ENCODE measurements at places on chromosomes 5 and 9.
A peak's percentile ranks its signal among the peaks of the same experiment; 100 is the strongest.

DNA sequence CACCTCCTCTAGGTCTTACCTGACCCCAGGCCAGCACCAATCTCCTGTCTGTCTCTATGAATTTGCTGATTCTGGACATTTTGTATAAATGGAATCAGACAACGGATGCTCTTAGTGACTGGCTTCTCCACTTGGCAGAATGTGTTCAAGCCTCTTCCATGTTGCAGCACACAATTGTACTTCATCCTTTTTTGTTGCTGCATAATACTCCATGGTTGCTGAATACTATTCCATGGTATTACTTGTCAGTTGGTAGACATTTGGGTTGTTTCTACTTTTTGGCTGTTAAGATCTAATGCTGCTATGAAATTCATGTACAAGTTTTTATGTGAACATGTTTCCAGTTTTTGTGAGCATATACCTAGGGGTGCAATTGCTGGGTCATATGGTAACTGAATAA is 34.3 kb upstream of the FCN1 start:
- H3K36me3 ChIP-seq, result no peaks in the 10 kb centered on the region
- no peak for DNase-seq
- no peak overlapping the region for H3K4me3 ChIP-seq
- H3K4me1 ChIP-seq, result no peaks in the 10 kb centered on the region
- H3K27me3 ChIP-seq, result peaks cover 80% of the 10 kb centered on the region

DNA sequence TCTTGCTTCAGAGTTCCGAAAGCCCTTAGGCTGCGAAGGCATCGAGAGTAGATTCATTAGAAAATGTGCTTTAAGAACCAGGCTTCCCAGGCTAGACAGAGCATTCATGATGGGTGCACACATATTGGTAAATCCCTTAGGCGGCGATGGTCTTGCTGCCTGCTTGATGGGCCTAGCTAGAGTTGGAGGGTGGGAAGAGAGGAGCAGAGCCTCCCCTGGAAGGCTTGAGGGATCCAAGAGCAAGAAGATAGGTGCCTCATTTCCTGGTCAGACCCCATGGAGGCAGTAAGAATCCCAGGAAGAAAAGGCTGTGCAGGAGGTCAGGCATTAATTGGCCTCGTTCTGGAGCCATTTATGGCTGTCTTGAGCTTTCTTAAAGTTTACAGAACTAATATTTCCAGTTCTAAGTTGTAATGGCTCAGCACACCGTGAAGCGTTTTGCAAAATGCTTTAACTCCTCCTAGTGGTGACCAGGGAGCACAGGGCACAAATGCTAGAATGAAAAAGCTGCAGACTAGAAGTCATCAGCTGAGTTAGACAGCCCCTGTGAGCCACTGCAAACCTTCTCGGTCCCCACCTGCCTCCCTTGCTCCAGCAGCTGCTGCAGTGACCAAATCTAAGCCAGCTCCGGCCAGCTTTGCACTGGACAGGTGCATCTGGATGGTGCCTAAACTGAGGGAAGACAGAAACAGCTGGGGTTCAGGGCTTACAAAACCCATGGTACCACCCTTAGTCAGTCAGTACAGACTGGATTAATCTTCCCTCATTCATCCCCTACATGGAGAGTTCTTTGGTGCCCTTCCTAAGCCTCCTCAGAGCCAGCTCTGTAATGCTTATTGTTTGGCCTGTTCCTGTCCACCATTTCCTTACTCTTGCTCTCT is 14.7 kb downstream of the SLC45A2 start:
- H3K36me3 ChIP-seq, result no peaks in the 10 kb centered on the region
- no peak overlapping the region for H3K27ac ChIP-seq
- 0 out of 2 replicates have a peak, but pooled peaks cover 3% of the 10 kb centered on the region for H3K4me1 ChIP-seq
- H3K27me3 ChIP-seq, result no peaks in the 10 kb centered on the region
- peak; percentile 59 for DNase-seq

DNA sequence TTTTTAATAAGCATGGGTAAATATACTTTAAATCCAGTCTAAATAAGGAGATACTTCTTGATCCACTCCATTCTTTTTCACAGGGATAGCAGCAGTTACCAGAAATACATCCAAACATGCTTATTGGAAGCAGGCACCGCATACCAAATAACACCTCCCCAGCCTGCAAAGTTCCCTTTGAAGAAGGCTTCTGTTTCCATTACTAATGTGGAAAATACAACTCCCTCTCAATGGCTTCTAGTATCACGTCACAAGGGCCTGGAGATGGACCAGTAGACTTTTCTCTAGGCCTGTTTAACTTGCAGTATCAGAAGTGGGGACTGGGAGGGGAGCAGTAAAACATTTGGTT is 20.8 kb downstream of the TMEM245 start:
- H3K36me3 ChIP-seq, result peaks cover 17% of the 10 kb centered on the region
- H3K4me3 ChIP-seq, result peak overlapping the region; percentile 9
- no peak for DNase-seq
- no peaks in the 10 kb centered on the region for H3K27me3 ChIP-seq
- H3K4me1 ChIP-seq, result peaks cover 74% of the 10 kb centered on the region

DNA sequence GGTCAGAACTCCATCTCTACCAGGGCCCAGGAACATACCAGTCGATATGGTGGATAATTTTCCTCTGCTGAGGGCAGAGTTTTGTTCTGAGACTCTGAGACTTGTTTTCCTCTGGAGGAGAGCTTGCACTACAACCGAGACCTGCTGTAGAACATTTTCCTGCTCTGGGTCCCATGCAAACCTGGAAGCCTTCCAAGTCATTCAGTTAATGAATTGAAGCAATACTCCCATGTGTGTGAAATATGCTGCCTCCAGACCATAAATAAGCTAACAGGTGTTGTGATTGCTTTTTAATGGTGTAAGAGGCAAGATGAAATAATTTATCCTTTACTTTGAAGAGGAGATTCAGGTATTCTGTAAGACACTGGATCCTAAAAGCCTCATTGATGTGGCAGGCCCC is 372.8 kb downstream of the TMEM167A start:
- no peaks in the 10 kb centered on the region for H3K36me3 ChIP-seq
- no peak overlapping the region for H3K4me3 ChIP-seq
- H3K27me3 ChIP-seq, result no peaks in the 10 kb centered on the region

- H3K4me3 ChIP-seq, result peak overlapping the region; percentile 3
- H3K27me3 ChIP-seq, result no peaks in the 10 kb centered on the region
- peak; percentile 49 for DNase-seq
- H3K36me3 ChIP-seq, result peaks cover 14% of the 10 kb centered on the region
These were observed 178.1 kb downstream of the FGF1 start for GRCh38 chr5:142507531-142508372.

DNA sequence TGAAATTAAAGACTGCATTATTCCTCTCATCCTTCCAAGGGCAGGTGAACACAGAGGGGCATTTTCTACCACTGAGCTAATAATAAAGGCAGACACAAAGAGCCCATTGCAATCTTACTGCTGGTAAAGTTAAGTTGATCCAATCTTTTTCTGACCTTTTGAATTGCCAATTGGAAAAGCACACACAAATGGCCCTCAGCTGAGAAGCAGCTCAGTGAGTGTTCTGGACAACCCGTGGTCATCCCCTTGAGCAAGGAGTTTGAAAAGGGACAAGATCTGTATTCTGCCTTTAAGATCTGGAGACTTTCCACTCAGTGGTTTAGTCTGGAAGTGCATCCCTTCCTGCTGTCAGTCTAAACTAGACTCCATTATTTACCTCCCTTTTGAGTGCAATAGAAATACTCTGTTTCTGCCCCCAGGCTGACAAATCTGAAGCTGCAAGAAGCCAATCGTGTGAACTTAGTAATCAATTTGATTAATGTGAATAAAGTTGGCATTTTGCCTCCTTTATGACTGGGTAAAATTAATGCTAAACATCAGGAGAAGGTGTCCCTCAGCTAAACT is 835.7 kb downstream of the MAT2B start:
- DNase-seq, result no peak
- no peaks in the 10 kb centered on the region for H3K36me3 ChIP-seq
- H3K27me3 ChIP-seq, result no peaks in the 10 kb centered on the region
- no peak overlapping the region for H3K27ac ChIP-seq
